ENCODE measurements at places on chromosomes 3 and 15. TPM values are rescaled to one million over a fixed set of nuclear protein-coding genes. Genes with fewer than 3 reads are reported as not detected.

The STIMATE gene
- total RNA-seq = 7.0 TPM

The NR2E3 gene
- 0.20 TPM for total RNA-seq

The DAPK2 gene
- total RNA-seq = 13.5 TPM

The KBTBD8 gene
- total RNA-seq = 1.5 TPM

The TM4SF1 gene
- 1,181 TPM for total RNA-seq

The TRPC1 gene
- total RNA-seq = 4.8 TPM

The CX3CR1 gene
- total RNA-seq = not detected

The EPHB1 gene
- 4.2 TPM for total RNA-seq

The CHRM5 gene
- total RNA-seq = 0.20 TPM

The RTP4 gene
- 2.8 TPM for total RNA-seq

The GPR15 gene
- total RNA-seq = not detected

The LRRC31 gene
- total RNA-seq = not detected

The CPLX3 gene
- not detected for total RNA-seq

The TGFBR2 gene
- total RNA-seq = 425 TPM

The TTLL13 gene
- total RNA-seq = under 0.01 TPM

The CERS3 gene
- not detected for total RNA-seq

The PLA2G4B gene
- total RNA-seq = 0.22 TPM

The LRRC15 gene
- 0.20 TPM for total RNA-seq

The FBN1 gene
- 69.0 TPM for total RNA-seq

The GUCA1C gene
- total RNA-seq = not detected

The FANCD2OS gene
- not detected for total RNA-seq

The KIF7 gene
- 1.1 TPM for total RNA-seq

The PATL2 gene
- not detected for total RNA-seq

The GOLGA8Q gene
- total RNA-seq = 0.22 TPM

The THSD4 gene
- 20.2 TPM for total RNA-seq

The SNX22 gene
- 0.20 TPM for total RNA-seq

The CCRL2 gene
- 0.40 TPM for total RNA-seq

The LRRC58 gene
- 6.9 TPM for total RNA-seq

The MON1A gene
- total RNA-seq = 7.9 TPM

The GOLGA6B gene
- total RNA-seq = not detected

The MINAR1 gene
- 0.44 TPM for total RNA-seq

The TMEM212 gene
- total RNA-seq = not detected
